Activated T-helper 17 cell treated with anti-CD3 and anti-CD28 coated beads, Interleukin-2, amount 50 U/mL, for 72 hours (primary cell): ENCODE measurements at places on chromosomes 2 and 18.

DNA sequence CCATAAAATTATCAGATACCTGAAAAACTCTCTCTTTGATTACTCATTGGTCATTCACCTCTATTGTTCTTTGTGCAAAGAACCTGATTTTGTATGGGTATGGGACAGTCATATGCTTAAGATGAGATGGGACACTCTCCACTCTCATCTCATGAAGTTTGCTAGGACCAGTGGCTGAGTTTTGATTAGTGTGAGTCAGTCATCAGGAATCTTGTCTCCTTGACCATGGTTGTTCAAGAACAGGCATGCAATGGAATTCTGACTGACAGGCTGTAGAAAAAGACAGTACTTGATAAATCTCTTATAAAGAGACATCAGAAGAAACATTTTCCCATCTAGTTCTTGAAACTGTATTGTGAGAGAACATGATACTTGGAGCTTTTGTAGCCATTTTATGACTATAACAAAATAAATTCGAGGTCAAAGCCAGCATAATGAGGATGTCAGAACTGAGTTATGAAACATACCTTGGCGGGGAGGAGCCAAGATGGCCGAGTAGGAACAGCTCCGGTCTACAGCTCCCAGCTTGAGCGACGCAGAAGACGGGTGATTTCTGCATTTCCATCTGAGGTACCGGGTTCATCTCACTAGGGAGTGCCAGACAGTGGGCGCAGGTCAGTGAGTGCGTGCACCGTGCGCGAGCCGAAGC is 367.0 kb downstream of the NR4A2 start:
- no peak for ATAC-seq

DNA sequence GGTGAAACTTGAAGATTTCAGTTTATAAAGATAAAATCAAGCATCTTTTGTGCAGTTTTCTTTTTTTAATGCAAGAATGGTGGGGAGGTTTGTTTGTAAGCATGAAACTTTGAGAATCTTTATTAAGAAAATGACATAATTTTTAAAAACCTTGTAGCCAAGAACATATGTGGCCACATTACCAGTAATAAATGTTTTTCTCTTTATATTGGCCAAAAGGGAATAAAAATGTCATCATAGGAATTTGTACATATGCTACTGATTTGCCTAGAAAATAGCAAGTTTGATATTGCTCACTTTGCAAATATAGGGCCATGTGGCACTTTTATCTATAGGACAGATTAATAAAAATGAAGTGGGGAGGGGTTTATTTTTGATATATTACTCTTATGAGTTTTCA is 25.6 kb downstream of the METTL21A start:
- no peak for ATAC-seq

GRCh38 chr2:134590679-134591078 is 128.1 kb downstream of the TMEM163 start:
- no peak for ATAC-seq

GRCh38 chr2:10599089-10599488 is 90.7 kb downstream of the NOL10 start:
- no peak for ATAC-seq
